Hippocampal formation (tissue), 2 donors: ENCODE measurements at places on chromosomes 2 and 18.

DNA sequence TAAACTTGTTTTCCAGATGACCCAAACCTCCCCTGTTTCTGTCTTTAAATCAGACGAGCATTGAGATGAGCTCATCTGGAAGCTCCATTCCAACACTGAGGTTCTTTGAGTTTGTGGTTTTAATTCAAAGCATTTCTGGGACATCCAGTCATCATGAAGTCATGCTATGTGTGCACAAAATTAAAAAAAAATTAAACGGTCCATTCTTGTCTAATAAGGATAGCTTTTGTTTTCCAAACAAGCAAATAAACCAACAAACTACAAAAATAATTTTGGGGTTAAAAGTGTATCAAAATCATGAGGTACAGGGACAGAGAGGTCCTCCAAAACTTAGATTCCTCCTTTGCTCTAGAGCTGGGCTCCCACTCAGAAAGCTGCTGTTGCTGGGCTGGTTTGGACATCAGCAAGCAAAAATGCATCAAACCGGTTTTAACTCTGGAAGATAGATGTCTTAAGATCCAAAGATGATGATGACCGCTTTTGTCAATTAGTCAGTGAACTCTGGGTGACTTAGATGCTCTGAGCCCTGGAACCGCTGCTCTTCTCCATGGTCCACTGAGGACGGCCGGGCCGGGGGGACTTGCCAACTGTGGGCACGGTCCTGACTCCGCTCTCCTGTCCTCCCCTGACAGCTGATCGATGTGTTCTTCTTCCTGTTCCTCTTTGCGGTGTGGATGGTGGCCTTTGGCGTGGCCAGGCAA, 65.4 kb downstream of the TRPM8 start:
- DNase-seq: no peak

GRCh38 chr2:160279813-160280465, 79.9 kb upstream of the ITGB6 start:
- no peak for DNase-seq

DNA sequence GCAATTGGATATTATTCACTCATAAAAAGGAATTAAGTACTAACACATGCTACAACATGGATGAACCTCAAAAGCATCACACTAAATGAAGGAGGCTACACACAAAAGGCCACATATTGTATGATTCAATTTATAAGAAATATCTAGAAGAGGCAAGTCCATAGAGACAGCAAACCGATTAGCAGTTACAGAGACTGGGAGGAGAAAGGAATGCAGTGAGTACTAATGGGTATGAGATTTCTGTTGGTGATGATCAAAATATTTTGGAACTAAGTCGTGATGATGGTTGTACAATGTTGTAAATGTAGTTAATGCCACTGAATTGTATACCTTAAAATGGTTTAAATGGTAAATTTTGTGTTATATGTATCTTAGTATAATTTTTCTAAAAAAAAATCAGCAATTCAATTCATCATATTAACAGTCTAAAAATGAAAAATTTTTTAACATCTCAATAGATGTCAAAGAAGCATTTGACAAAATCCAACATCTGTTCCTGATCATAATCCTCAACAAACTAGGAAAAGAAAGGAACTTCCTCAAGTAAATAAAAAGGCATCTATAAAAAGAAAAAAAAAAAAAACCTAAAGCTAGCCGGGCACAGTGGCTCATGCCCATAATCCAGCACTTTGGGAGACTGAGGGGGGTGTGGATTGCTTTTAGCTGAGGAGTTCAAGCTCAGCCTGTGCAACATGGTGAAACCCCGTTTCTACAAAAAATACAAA, 98.1 kb downstream of the TGIF1 start:
- no peak for DNase-seq

- DNase-seq: no peak
These were observed 57.5 kb downstream of the FHOD3 start for GRCh38 chr18:36354989-36355388.

DNA sequence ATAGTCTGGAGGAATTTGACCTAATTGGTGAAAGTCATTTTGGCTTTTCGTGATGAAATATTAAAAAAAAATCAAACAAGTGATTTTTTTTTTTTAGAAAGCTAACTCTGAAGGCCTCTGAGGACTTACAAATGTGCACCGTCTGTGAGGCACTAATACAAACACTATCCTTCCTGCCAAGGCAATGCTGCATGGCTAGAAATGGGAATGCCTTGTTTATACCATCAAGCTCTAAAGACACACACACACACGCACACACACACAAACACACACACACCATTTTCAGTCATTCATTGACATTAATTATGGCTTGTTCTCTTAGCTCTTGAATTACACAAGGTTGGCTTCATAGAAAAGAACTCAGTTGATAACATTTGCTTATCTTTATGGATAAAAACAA, 1242.0 kb upstream of the ACVR2A start:
- no peak for DNase-seq

DNA sequence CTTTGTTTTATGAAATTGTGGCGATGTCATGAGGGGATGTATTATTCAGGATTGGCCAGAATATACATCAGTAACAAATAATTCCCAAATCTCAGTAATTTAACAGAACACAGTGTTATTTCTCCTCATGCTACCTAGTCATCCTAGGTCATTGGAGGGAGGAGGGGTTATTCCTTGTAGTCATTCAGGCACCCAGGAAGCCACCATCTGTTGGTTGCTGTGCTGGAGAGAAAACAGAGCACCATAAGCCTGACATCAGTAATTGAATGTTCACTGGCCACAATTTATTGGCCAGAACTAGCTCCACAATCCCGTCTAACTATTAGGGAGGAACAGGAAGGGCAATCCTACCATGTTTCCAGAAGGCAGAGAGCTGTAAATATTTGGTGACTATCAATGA, 303.5 kb upstream of the CELF4 start:
- DNase-seq: no peak

GRCh38 chr2:180394305-180394704, 387.2 kb upstream of the CWC22 start:
- DNase-seq: no peak

GRCh38 chr18:62044490-62045000, 142.3 kb downstream of the PIGN start:
- no peak for DNase-seq

GRCh38 chr2:20072436-20073158, 21.2 kb upstream of the LAPTM4A start:
- no peak for DNase-seq

- DNase-seq: no peak
These were observed 1376.3 kb upstream of the CELF4 start for GRCh38 chr18:38941711-38942561.

DNA sequence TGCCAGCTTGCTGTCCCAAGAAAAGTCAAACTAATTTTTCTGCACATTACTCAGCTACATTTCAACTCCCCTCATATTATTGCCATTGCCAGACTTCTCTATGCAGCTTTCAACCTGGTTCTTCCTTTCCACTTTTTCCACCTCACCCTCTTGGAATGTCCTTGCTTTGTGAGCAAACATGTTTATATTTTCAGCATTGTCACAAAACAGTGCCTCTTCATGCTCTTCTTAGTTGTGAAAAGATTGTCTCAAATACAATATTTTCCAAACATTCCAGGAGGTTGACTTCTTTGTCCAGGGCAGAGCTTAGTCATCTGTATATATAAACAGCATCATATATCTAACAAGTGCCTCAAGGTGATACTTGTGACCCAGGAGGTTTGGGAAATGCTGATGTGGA, 803.3 kb upstream of the CELF4 start:
- no peak for DNase-seq

DNA sequence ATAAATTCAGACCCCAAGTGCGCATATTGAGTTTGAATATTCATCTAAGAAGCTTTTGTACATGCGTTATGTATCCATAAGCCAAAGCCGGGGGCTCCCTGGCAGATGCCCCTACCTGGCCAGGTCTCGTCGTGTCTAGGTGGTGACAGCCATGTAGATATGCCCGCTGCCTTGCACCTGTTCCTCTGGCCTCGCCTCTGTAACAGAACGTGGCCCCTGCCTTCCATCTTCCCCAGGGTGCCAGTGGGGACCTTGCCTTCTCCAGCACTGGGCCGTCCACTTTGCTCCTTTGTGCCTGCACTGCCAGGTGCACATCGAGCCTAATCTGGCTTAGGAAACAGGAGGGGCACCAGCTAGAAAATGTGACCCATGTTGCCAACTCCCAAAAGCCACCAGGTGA, 198.2 kb downstream of the AGAP1 start:
- no peak for DNase-seq

DNA sequence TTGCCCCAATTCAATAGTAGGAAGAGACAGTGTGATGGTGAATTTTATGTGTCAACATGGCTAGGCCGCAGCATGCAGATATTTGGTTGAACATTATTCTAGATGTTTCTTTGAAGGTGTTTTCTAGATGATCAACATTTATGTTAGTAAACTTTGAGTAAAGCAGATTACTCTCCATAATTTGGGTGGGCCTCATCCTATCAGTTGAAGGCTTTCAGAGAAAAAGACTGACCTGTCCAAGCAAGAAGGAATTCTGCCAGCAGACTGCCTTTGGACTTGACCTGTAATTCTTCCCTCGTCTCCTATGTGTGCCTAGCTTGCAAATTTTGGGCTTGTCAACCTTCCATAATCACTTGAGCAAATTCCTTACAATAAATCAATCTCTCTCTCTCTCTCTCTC, 8.3 kb upstream of the GRP start:
- DNase-seq: no peak

DNA sequence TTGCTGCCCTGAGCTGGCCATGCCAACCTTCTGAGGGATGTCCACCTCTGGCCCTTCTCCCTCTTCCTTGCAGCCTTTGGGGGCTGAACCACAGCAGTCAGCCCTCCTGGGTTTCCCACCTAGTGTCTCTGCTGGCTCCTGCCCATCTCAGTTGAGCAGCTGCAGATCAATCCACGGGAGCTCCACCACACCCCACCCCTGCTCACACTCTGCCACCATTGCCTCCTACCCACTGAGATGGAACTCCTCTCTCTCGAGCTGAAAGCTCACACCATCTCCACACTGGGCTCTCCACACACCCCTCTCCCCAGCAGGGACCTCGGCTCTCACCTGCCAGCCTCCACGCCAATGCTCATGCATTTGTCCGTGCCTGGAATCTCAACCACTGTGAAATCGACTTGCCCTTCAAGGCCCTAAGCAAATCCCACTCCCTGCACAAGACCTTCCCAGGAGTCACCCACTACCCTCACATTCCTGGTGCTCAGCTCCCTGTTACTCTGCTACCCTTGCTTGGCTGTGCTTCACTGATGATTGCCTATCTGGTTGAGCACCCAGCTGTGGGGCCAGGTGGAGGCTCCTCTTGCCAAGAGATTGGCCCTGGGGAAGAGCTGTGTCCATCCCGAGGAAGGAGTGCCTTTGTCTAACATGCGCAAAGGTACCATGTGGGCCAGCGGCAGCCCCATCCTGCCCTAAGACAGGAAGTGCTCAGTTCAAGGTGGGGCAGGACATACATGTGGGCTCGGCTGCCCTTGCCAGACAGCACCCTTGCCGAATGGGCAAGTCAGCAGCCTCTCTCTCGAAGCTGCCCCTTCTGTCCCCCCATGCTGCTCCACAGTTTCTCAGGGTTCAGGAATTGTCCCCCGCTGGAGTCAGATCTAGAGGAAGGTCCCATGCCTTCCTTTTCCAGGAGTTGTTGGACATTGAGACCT, 208.7 kb downstream of the CYP26B1 start:
- no peak for DNase-seq

- DNase-seq: no peak
These were observed 336.5 kb downstream of the TNS1 start for GRCh38 chr2:217666338-217666737.

GRCh38 chr18:6731222-6731596, 1.7 kb downstream of the ARHGAP28 start:
- no peak for DNase-seq

DNA sequence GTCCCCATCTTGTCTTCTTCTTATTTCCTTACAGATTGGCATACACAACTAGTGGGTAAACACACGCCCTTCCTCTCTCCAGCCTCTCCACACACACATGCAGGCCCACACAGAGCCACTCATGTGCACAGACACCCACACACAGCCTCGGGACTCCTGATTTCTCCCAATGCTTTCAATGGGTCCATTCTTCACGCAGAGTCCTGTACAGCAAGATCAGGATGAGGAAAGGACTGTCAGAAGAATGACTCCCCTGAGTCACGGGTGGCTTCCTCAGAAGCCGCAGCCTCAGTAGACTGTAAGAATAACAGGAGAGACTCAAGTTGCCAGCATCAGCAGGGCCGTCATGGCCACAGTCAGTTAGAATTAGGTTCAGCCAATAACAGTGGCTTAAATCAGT, 109.1 kb upstream of the GLI2 start:
- DNase-seq: no peak

DNA sequence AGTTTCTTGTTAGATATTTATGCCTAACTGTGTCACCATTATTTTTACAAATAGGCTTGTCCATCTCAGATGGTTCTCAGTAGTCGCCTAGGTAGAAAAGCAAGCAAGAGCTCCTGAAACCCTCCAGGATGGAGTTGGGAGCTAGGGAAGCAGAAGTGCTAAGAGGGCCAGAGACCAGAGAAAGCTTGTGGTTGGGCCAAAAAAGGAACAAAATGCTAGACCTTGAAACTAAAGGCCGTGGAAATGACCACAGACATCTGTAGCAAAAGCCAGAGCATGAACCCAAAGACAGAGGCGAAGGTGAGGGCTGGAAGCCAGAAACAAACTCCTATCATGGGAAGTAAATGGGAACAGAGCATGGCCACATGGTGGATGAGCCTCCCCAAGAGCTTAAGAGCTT, 29.9 kb upstream of the RMDN2 start:
- no peak for DNase-seq

- no peak for DNase-seq
These were observed 119.1 kb downstream of the AQP4 start for GRCh38 chr18:26746398-26746797.

DNA sequence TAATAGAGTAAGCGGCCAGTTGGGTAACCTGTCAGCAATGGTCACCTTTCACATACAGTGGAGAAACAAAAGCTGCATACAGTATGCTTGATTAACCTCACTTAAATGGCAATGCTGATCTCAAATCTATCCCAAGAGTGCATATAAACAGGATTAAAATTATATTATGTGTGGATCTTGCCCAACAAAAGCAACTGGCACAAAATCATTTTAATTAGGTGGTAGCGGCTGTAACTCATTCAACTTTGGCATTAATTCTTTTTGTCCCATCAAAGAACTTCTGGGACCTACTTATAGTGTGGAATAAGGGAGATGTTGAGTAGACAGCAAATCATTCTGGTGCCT, 167.8 kb upstream of the VRK2 start:
- DNase-seq: no peak

GRCh38 chr2:153195342-153195741, 283.2 kb downstream of the RPRM start:
- no peak for DNase-seq
